NCI-H187 (cell line): ENCODE measurements at places on chromosomes 2 and 18.

DNA sequence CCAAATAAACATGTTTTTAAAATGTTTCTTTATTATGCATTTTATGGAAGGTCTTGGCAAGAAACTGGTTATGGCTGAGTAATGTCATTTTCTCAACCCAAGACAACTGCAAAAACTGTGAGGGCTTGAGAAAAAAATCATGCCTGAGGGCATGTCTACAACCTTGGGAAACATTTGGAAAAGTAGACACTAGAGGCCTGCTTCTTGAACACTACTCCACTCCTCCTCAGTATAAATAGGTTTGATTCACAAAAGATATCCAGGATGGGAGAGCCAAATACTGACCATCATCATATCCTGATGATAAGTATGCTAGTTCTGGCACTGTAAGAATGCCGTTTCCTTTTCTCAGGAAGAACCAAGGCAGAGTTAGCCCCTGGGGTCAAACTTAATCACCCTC is 71.1 kb downstream of the OSR1 start:
- DNase-seq: no peak

DNA sequence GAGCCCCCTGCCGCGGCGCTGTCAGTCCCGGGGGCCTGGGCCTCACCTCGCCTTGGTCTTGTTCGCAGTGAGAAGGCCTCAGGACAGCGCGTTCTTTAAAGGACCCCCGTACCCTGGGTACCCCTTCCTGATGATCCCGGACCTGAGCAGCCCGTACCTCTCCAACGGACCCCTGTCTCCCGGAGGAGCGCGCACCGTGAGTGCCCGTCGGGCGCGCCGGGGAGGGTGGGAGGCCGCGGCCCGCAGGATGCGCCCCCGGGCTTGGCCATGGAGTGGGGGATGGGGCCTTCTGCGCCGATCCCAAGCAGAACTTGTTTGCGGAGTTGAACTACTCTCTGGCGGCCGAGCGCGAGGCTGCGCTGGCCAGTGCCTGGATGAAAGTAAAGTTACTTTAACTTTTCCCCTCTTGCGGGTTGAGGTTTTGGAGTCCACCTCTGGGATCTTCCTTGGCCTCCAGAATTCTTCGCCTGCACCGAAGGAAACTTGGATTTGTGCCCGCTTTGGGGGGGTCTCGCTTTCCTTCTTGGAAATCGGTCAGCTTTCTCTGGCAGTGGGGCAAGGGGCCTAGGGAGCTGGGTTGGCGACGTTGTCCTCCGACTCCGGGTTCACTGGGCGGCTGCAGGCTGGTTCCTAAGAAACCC is 1.2 kb downstream of the TCF7L1 start:
- DNase-seq: no peak

DNA sequence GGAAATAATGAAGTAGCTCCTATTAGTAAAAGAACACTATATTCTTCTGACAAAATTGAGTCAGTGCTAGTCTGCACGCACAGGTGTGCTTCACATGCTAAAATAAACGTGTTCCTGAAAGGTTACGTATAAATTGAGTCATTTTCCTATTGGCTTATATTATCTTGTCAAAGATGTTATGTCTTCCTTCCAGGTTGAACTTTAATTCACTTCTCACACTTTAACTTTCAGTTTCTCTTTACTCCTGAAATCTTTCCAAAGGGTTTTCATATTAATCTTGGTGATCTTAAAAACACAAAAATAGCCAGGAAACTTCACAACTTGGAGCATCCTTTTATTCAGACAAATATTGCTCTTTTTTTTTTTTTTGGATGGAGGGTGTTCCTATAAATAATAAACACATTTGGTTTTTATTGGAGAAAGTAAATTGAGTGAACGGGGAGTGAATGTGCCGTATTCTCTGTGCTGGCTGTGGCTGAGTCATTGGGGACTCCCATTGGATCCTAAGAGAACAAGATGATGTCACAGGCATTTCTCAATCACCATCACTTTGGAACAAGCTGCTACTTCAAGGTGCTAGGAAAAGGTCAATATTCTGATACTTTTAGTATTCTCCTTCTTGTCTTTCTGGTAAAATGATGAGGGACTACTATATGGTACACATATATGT is 150.2 kb upstream of the SPATS2L start:
- no peak for DNase-seq

DNA sequence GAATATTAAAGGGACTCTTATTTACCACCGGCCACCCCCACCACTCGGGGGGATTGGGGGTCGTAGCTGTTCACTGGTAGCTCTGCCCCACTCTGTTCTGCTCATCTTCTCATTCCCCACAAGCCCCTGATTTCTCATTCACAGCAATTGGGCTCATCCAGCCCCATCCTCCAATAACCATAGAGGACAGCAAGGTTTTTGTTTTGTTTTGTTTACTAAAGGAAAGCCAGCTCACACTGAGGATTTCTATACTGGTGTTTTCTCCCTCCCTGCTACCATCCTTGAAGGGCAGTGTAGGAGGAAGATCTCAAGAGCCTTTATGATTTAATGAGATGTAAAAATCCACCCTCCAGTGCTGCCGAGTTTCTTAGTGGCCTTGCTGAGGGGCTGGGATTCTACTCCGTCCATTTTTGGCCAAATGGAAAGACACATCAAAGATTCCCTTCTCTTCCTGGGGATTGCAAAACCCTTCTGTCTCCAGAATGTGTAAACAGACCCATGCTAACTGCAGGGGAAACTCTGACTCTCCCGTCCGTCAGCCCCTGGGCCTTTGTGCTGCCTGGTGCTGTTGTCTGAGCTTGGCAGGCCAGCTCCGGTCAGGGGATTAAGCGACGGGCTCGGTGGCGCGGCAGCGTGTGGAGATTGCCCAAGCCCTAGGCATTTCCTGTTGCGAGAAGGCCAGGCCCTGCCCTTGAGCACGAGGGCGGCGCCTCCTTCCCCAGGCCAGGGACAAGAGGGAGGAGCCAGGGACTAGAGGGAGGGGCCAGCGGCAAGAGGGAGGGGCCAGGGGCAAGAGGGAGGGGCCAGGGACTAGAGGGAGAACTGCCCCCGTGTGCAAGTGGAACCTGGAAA is 165.0 kb downstream of the ANTXR1 start:
- no peak for DNase-seq

DNA sequence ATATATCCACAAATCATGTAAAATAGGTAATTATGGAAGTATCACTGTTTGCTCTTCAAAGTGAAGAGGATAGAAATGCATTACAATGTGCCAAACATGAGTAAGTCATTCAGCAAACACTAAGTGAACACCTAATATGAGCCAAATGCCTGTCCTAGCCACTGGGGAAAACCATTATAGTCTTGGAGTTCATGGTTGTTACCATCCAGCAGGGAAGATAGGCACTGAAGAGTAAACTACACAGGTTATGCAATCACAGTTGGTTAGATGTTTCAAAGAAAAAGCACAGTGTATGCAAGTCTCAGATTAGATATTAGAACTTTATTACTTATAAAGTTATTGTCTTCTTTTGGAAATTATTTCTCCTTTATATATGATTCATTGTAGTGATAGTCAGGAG is 3.9 kb upstream of the SERPINB2 start:
- DNase-seq: no peak

DNA sequence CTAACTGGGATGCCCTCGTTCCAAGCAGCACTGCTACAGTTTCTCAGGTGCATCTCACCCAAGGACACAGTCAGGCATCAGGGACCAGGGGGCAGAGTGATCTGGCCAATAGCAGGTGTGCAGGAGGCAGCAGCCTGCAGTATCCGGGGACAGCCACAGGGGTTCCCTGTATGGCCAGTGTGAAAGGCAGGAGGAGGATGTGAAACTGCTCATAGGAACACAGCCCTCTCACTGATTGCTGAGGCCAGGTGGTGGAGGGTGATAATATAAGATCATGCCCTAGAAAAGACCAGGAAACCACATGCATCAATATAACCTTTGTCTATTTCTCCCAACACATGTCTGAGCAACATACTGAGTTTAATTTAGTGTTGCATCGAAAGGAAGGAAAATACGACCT is 112.7 kb upstream of the TACR1 start:
- no peak for DNase-seq

DNA sequence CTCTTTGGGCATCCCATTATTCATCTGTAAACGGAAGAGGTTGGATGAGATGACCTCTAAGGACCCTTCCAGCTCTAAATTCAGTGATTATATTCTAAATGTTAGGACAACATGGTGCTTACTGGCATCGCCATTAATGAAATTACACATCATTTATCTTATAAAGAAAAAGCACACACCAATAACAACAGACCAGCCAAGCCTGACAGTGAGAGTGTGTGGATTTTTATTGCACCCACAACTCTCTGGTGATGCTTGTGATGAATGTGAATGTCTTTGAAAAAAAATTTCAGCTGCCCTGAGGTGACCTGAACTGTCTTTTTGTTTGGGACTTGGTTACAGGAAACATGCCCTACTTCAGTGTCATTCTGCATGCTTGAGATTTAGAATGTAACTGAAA is 513.3 kb upstream of the NRP2 start:
- DNase-seq: no peak

DNA sequence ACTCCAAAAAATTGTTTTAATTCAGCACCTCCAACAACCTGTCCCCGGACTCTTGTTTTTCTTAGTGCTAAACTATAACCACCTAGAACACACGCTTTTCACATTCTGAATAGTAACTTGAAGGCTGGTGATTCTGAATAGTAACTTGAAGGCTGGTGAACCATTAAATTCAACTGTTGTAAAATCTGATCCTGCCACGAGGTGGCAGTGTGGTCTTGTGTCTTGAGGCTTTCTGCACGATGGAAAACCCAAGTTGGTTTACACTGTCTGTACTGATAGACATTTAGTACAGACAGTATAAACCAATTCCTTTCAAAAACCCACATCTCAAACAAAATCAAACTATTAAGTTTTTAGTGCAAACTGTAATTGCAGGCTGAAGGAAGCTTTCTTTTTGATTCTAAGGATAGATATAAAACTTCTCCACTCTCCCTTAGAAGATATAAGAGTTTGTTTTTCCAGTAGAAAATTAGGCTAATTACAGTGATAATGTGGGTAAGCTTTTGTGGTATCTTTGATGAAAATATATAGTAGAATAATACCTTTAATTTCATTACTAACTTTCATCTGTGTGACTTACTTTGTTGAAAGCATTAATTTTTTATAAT is 57.6 kb downstream of the VAPA start:
- DNase-seq: peak; percentile 34

DNA sequence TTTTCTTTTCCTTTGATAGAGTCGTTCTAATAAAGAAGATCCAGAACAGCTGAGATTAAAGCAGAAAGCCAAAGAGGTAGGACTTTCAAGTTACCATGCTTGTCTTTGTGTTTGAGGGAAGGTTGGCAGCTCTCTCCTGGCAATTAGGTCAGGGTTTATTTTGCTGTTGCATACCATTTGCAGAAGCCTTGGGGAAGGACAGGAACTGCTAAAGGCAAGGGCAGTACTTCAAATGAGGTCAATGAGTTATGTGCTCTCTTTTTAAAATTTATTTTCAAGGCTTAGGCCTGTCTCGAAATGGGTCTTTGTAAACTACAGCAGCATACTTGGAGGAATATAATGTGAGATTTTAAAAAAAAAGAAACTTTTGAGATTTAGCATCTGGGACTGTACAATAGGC is 108.9 kb downstream of the TAF4B start:
- no peak for DNase-seq

GRCh38 chr2:6877402-6878304 is at the start of gene RSAD2:
TSS of gene RSAD2 (plus strand) at chr2:6877777. CDS start at chr2:6877801, 24 bp downstream.
- DNase-seq: peak; percentile 52

DNA sequence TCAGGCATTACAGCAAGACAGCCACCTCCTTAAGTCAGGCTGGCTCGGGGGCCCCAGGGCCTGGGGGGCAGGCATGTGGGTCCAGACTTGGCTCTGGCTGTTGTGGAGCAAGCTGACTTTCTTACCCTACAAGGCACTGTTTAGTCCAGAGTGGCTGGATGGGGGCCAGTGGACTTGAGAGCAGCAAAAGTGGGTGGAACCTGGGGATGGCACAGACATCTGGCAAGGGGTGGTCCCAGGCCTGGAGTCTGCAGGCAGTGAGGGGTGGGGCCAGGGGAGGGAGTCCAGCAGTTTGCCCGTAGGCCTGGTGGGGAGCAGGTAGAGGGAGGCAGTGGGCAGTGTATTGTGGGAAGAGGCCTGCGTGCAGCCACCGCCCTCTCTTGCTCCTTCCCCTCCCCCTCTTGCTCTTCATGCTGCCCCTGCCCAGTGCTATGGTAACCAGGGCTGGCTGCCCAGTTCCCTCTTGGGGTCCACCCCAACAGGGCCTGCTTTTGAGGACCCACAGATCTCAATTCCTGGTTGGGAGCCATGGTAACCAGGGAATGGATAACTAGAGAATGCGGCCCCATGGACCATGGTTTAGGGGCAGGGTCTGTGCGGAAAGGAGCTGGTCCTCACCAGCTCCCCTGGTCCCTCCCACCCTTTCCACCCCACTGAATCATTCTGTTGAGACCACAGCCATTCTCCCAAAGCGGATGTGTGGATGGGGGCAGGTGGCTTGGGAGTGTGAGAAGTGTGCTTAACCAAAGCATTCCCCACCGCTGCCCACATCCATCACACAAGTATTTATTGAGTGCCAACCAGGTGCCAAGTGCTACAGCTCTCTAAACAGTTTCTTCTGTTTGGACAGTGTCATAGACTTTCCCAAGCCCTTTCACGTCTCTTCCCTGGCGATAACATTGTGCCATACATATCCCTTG is 19.3 kb downstream of the SPEG start:
- DNase-seq: no peak

DNA sequence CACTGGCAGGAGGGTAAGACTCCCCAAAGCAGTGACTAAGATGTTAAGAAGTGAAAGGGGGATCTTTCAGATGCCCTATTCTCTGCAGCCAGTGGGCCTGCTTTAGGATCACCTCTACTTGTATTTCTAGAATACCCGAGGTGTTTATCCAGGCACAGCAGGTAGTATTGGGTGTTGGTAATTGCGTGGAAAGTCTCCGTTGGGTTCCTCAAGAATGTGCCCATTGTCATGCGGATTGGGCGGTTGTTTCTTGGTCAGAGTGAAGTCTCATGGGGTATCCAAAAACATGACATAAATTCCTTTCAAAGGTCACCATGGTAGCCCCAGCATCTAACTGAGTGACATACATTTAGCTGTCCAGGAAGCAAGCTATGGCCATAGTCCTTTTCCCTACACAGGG is 308.8 kb downstream of the RPIA start:
- no peak for DNase-seq

GRCh38 chr2:238475566-238475965 is 48.8 kb downstream of the ASB1 start:
- no peak for DNase-seq

DNA sequence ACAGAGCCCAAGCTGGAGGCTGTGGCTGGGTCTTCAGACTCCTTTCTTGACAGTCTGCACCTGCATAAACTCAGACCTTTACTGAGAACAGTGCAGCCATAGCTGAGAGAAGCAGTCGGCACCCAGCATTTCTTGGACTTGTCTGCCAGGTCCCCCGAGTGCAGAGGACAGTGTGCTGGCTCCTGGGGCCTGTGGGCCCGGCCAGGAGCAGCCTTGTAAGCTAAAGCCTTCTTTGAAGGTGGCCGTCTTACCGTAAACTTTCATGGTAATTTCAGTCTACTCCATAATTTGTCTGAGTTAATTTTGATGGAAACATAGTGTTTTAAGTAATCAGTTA is 70.9 kb downstream of the LRRFIP1 start:
- no peak for DNase-seq

GRCh38 chr2:3126911-3127621 is 250.6 kb downstream of the EIPR1 start:
- no peak for DNase-seq

- DNase-seq: no peak
Observed at GRCh38 chr18:31104444-31104843, 2.2 kb upstream of the DSC2 start.
